ENCODE measurements at places on chromosomes 2 and 18.

DNA sequence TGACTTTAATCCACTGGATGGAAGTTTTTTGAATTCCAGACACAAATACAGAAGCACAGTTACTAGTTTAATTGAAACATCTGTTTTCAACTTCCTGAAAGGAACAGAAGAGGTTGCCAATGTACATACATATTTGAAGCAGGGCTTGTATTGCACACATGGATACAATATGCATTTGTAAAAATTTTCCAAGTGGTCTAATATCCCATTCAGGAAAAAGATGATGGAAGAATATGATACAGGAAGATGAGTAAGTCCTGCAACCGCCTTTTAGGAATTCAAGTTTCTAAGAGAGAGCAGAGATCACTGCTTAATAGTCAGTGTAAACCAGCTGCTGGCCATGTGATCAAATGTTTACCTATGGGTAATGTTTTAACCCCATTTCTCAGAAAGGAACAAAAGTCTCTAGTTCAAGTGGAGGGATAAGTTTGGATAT, 265.4 kb downstream of the TRIB2 start:
- no peak for DNase-seq

DNA sequence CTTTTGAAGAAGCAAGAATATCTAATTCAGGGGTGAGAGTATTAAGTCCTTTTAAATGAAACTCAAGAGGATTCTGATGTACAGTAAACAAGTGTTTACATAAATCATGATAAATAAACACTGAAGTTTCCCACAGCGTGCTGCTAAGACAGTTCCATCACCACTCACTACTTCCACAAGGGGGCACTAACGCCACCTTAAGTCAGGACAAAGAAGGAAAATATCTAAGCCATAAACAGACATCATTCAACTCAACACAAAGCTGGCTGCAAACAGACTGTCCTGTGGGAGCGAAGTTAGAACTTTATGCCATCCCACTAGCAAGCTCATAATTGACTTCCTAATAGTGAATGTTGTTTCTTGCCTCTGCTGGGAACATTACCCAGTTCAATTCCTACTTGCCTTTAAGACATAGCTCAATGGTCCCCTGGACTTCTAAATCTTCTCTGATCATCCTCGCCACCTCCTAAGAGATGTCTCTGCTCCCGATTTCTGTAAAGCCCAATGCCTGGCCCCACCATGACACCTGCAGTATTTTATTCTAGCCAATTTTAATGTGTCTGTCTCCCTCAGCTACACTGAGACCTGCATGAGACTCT, 36.5 kb downstream of the MRPL44 start:
- DNase-seq = peak; percentile 72

DNA sequence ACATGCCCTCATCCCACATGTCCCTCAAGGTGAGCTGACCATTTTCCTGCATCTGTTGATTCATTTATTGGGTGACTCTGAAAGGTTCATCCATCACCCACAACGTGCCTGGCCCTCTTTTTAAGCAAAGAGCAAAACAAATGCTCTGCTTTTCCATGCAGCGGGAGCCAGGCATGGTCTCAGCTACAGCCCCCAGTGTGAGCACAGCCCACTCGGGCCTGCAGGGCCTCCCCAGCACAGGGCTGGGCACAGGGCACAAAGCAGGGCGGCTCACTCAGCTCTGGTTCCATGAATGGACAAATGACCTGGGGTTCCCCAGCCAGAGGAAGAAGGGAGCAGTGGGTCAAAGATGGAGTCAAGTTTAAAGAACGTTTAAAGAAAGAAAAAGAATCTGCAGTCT, 24.1 kb upstream of the OTOS start:
- DNase-seq = no peak

GRCh38 chr18:8937160-8938094, 165.1 kb upstream of the NDUFV2 start:
- no peak for DNase-seq

GRCh38 chr18:58546552-58546951, 82.3 kb downstream of the ALPK2 start:
- no peak for DNase-seq

- no peak for DNase-seq
These were observed 744.0 kb downstream of the ADCYAP1 start for GRCh38 chr18:1648712-1649111.

- DNase-seq = no peak
These were observed at the start of gene GALNT5 for GRCh38 chr2:157257312-157258252. GALNT5 (plus strand) TSS chr2:157257705; CDS start chr2:157258083, 378 bp downstream.

GRCh38 chr2:104262714-104263113, 591.2 kb upstream of the POU3F3 start:
- DNase-seq = no peak

GRCh38 chr2:131042148-131042775, 51.0 kb downstream of the FAM168B start:
- DNase-seq = no peak

GRCh38 chr2:173355132-173355865, 627 bp downstream of the CDCA7 start:
- peak; percentile 77 for DNase-seq

DNA sequence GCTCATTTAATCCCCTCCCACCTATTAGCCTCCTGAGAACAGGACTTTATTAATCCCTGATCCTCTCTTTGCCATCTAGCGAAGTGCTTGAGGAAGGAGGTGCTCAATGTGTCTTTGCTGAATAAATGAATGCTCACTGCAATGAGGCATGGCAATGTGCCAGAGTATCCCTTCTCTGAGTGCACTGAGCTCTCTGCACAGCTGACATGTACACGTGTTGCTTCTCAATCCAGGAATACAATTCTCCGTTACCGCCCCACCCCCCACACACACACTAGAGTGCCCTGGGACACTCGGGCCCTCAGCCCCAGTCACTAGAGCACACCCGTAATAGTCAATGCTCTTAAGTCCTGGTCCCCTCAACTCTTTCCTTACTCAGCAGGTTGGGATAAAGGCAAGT, 41.4 kb downstream of the FAM178B start:
- DNase-seq = no peak

- no peak for DNase-seq
These were observed 54.4 kb downstream of the PMAIP1 start for GRCh38 chr18:59954241-59954640.

- peak; percentile 99 for DNase-seq
These were observed 602 bp upstream of the DNPEP start for GRCh38 chr2:219388121-219388906.

GRCh38 chr18:62044490-62045000, 142.3 kb downstream of the PIGN start:
- no peak for DNase-seq

DNA sequence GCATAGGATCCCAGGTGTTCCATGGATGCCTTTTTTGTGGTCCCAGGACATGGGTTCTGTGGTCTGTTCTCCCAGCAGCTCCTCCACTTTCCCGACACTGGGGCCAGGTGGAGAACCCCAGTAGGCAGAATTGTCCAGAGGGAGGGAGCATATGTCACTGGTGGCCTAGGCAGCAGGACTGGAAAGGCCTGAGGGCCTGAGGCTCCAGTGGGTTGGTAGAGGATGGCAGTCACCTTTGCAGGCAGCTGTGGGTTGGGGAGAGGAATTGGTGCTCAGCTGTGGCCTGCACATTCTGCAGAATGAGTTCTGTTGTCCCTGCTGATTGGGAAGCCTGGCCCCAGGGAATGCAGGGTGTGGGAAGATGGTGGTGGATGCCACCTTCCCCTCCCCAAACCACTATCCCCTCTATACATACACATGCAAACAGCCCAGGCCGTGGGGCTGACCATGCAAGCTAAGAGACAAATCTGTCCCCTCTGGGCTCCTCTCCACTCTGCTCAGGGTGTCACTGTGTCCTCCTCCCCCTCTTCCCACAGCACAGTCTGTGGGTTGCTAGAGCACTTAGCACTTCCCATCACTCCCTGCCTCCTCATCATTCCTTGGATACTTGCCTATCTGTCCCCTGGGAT, 11.4 kb downstream of the CTIF start:
- DNase-seq = no peak

- no peak for DNase-seq
These were observed 86.2 kb downstream of the LYPD1 start for GRCh38 chr2:132583666-132584360.

GRCh38 chr2:11710210-11710609, 36.2 kb upstream of the LPIN1 start:
- DNase-seq = no peak

- no peak for DNase-seq
These were observed 70.7 kb downstream of the NDUFA10 start for GRCh38 chr2:239954166-239955086.

DNA sequence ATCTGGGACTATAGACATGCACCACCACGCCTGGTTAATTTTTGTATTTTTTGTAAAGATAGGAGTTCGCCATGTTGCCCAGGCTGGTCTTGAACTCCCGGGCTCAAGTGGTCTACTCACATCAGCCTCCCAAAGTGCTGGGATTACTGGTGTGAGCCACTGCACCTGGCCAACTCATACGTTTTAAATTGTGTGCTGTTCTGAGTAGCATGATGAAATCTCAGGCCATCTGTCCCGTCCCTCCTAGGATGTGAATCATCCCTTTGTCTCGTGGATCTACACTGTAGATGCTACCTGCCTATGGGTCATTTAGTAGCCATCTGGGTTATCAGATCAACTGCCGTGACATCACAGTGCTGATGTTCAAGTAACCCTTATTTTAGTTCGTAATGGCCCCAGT, 38.5 kb upstream of the RMP24 start:
- no peak for DNase-seq

DNA sequence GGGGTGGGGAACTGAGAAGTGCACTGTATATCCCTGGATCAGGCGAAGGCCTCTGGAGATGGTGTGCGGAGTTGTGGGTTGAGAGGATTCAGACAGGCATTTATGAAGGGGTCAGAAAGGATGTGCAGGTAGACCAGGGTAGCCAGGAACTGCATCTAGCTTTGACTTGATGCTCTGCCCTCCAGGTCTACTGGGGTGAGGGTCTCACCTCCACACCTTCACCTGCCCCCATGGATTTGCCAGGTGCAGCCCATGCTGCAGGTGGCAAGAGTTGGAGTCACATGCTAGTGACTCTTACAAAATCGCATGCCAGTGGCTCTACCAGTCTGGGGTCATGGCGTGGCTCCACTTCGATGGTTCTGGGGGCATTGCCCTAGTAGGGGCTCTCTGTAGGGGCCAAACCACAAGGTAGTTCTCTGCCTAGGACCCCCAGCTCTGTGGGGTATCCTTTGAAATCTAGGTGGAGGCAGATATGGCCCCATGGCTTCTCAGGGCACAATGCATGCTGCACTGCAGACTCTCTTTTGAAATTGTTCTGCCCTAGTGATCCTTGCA, 18.9 kb upstream of the KCNF1 start:
- DNase-seq = no peak

- peak; percentile 46 for DNase-seq
These were observed 205.1 kb downstream of the TNS1 start for GRCh38 chr2:217797661-217798069.

DNA sequence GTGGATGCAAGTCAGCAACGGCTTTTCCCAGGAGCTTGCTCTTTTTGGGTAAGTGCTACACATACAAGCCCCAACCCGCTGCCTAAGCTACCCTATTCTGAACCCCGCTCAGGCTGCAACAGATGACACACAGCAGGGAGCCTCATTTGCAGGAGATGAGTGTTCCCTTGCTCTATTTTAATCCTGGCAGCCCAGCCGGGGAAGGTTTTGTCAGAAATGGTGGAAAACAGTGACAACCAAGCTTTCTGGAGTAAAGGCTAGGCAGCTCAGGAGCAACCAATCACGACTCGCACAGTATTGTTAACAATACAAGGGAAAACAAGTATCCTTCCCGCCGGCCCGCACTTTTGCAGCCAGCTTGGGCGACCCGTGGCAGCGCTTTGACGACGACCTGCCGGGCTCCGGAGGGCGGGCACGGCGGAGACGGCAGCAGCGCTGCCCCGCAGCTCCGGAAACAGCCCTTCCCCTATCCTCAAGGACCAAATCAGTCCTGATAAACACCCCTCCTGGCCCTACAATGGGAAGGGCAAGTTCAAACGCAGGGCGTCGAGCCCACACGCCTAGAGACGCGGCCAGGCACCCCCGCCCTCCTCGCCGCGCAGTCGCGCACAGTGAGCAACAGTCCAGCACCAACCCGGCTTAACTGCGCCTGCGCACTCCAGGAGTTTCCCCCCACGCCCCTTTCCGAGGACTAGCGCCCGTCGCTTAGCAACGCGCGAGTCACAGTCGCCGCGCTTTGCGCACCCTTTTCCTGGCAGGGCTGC, 74.3 kb upstream of the TSPYL6 start:
- peak; percentile 91 for DNase-seq

- no peak for DNase-seq
These were observed 165.5 kb upstream of the SALL3 start for GRCh38 chr18:78813936-78814710.
